ENCODE measurements at places on chromosomes 3 and 15. TPM values are rescaled to one million over a fixed set of nuclear protein-coding genes. Genes with fewer than 3 reads are reported as not detected.

Gene EPHA6
- not detected for total RNA-seq

Gene CEMIP
- 1.1 TPM for total RNA-seq

Gene CACNA2D3
- not detected for total RNA-seq

Gene HMCES
- 17.4 TPM for total RNA-seq

Gene EPB42
- total RNA-seq: not detected

Gene GOLGA6L7
- total RNA-seq: not detected

Gene KLF15
- total RNA-seq: 1.2 TPM

Gene ARHGEF26
- 0.80 TPM for total RNA-seq

Gene CIDEC
- total RNA-seq: not detected

Gene NAALADL2
- 3.8 TPM for total RNA-seq

Gene MYEF2
- 39.3 TPM for total RNA-seq

Gene GRK7
- total RNA-seq: not detected

Gene FGF7
- total RNA-seq: under 0.01 TPM

All from thoracic aorta endothelial cell (primary cell).